ENCODE measurements at places on chromosomes 6 and 20. TPM values are rescaled to one million over a fixed set of nuclear protein-coding genes. Genes with fewer than 3 reads are reported as not detected.

HLA-DQB2 gene
- total RNA-seq = not detected

CDSN gene
- total RNA-seq = not detected

NNAT gene
- 1.5 TPM for total RNA-seq

RNASET2 gene
- total RNA-seq = 19.6 TPM

GPSM3 gene
- 1.3 TPM for total RNA-seq

SIRPA gene
- 26.5 TPM for total RNA-seq

RGS17 gene
- total RNA-seq = 25.5 TPM

NPBWR2 gene
- total RNA-seq = not detected

SAMD10 gene
- total RNA-seq = 0.99 TPM

RUNX2 gene
- 4.5 TPM for total RNA-seq

SERAC1 gene
- total RNA-seq = 16.2 TPM

ATAT1 gene
- 6.3 TPM for total RNA-seq

CST5 gene
- total RNA-seq = not detected

PRICKLE4 gene
- total RNA-seq = not detected

DEF6 gene
- total RNA-seq = 0.87 TPM

WFDC5 gene
- total RNA-seq = not detected

HLA-DQA1 gene
- not detected for total RNA-seq

KATNA1 gene
- total RNA-seq = 27.3 TPM

CCDC170 gene
- 0.44 TPM for total RNA-seq

ENPP3 gene
- 0.15 TPM for total RNA-seq

BCAS1 gene
- under 0.01 TPM for total RNA-seq

TCP1 gene
- total RNA-seq = 273 TPM

KIF25 gene
- total RNA-seq = not detected

FOXC1 gene
- 7.6 TPM for total RNA-seq

KCNQ5 gene
- 0.87 TPM for total RNA-seq

XPO5 gene
- total RNA-seq = 22.3 TPM

PLCB4 gene
- total RNA-seq = 9.3 TPM

LY86 gene
- not detected for total RNA-seq

MPIG6B gene
- total RNA-seq = not detected

FERMT1 gene
- 9.1 TPM for total RNA-seq

NHSL1 gene
- 26.3 TPM for total RNA-seq

PPDPF gene
- 56.0 TPM for total RNA-seq

GPX6 gene
- total RNA-seq = not detected

COQ3 gene
- total RNA-seq = 3.3 TPM

EPHA7 gene
- total RNA-seq = not detected

MYH7B gene
- 0.15 TPM for total RNA-seq

PRDM1 gene
- 2.8 TPM for total RNA-seq

SULF2 gene
- 0.29 TPM for total RNA-seq

CGA gene
- total RNA-seq = not detected

FNDC1 gene
- 0.17 TPM for total RNA-seq

SPATS1 gene
- total RNA-seq = not detected
